NCI-H774 (cell line): ENCODE measurements at places on chromosomes 7 and 10.

DNA sequence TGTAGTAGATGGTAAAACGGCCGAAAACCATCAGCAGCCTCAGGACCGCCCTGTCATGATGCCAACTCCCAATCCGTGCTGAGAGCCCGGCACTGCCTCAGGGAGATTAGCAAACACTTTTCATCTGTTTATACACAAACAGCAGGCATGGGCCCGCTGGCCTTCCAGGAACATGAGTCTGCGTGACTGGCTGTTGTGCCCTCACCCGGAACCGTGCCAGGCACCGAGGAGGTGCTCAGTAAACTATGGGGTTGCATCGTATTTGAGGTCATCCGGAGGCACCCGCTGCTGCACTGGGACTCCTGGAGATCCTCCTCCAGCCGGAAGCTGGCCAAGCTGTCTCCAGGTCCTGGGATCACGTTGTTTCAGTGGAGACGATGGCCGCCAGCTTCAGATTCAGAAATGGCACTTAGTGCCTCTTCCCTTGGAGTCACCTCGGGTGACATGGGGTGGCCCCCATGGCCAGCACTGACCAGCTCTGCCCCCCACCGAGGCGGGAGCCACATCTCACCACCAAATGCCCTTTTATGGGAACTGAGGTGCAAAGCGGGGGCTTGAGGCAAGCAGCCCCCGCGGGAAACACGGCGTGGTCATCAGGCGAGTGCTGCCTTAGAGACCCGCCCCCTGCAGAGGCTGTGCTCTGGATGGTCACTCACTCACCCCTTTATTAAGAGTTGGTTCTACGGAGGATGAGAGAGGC lies 585.9 kb downstream of the PTPRN2 start:
- DNase-seq: peak; percentile 51

GRCh38 chr10:119310806-119311205 lies 103.4 kb downstream of the GRK5 start:
- no peak for DNase-seq

DNA sequence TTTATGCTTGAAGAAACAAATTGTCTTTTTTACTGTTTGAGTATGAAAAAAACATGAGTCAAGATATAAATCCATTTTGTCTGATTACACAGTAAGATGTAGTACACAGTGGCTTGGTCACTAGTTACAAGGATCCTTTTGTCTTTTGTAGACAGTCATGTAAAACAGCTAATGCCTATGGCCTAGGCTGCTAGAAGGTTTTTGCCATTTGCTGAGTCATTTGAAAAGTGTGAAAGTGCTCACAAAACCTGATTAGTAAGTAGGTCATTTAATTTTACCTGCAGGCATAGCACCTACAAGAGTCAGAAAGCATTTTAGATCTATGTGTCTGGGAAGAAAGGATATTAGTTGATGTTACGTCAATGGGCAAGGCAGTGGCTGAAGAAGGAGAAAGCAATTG lies 819.4 kb downstream of the MAGI2 start:
- DNase-seq: no peak

DNA sequence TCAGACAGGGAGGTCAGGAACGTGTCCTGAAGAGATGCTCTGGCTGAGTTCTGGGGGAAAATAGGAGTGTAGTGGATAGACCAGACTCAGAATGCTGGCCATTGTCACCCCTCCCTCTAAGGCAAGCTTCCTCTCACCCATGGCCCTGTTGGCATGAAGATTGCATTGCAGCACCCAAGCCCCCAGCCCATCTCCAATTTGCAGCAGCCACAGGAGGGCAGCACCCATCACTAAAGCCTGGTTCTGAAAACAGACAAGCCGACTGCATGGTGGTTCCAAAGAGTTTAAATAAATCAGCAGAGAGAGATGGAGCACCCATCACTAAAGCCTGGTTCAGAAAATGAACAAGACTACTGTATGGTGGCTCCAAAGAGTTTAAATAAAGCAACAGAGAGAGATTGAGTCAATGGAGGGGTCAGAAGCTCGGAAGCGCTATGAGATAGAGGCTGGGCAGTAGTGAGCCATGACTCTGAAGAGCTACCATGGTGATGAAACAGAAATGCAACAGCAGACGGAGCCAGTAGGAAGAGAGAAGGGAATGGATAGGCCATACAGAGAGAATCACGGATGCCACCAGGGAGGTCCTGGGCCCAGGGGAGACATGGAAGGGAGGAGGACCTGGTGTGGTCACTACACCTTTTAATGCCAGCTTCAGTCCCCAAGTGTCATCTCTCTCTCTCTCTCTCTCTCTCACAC lies 237.9 kb upstream of the MYO3A start:
- no peak for DNase-seq

GRCh38 chr10:77602913-77603533 lies 34.6 kb downstream of the KCNMA1 start:
- no peak for DNase-seq

DNA sequence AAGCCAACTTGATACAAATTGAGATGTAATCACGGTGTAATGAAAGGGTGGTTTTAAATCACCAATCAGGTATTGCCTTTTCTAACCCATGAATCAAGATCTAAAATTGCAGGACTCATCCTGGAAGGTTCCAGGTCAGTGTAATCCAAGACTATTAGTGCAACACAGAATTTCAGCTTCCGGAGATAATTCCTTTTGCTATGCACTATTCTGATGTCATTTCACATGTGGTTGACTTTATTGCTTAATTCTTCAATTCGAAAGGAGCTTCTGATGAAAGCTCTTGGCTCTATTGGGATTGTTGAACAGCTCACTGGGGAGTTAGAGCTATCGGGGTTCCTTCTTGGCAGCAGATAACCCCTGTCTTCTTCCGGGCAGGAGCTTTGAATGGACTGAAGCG lies 147.4 kb upstream of the INSYN2A start:
- DNase-seq: no peak

- DNase-seq: no peak
Measured at GRCh38 chr10:8035006-8035640, 19.4 kb upstream of the GATA3 start.

DNA sequence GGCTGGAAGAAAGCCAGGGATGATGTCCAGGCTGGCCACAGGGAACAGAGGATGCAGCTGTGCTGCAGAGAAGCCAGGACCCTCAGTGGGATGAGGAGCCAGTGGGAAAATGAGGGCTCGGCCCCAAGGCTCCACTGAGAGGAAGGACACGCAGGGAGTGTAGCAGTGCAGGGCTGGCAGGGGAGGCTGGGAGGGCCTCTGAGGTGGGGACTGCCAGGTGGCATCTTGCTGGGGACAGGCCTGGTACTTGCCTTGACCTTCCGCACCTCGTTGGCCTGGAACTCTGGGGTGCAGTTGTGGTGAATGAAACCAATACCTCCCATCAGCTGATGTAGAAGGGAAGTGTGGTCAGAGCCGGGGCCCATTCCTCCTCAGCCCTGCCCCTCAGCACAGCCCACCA lies 9.2 kb downstream of the IMPDH1 start:
- no peak for DNase-seq

DNA sequence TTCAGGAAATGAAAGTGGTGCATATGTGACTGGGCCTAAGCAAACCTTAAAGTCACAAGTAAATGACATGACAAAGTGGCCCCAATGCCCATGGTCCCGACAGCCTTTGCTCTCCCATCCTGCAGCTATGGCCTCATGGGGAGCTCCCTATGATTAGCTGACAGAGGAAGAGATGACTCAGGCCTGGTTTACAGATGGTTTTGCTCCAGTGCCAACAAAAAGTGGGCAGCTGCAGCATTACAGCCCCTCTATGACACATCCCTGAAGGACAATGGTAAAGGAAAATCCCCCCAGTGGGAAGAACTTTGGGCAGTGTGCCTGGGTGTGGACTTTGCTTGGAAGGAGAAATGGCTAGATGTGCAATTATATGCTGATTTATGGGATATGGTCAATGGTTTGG lies 105.1 kb upstream of the ADCY1 start:
- DNase-seq: no peak

GRCh38 chr7:26112203-26112740 lies 39.7 kb upstream of the NFE2L3 start:
- DNase-seq: no peak

DNA sequence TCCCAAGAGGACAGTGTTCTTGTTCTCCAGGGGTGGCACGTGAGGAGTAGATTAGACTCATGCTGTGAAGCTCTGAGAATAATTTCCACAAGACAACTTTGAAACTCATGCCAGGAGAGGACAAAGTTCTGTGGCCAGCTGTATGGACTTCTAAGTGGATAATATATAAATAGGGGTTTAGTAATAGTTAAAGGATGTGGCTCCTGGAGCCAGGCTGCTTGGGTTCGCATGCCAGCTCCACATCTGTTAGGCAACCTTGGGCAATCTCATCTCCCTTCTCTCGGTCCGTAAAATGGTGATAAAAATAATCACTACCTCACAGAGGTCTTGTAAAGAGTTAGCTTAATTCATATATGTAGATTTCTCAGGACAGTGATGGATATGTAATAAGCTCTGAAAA lies 35.8 kb downstream of the ACSL5 start:
- no peak for DNase-seq

GRCh38 chr7:21353388-21353780 lies 74.5 kb upstream of the SP4 start:
- DNase-seq: no peak

DNA sequence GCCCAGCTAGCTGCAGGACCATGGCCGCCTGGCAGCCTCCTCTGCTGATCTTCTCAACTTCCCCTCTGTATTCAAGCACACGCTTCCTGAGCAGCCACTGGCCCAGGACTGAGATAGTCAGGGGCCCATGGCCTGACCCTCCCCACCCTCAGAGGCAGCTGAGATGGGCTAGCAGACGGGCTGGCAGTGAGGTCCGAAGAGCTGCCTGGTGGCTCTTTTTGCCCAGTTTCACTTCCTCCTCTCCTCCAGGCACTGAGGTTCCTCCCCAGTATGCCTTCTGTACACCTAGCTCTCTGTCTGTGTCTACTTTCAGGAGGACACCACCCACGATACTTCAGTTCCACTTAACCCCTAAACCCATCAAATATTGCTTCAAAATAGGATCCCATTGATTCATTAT lies 395.6 kb downstream of the TNS3 start:
- DNase-seq: no peak

DNA sequence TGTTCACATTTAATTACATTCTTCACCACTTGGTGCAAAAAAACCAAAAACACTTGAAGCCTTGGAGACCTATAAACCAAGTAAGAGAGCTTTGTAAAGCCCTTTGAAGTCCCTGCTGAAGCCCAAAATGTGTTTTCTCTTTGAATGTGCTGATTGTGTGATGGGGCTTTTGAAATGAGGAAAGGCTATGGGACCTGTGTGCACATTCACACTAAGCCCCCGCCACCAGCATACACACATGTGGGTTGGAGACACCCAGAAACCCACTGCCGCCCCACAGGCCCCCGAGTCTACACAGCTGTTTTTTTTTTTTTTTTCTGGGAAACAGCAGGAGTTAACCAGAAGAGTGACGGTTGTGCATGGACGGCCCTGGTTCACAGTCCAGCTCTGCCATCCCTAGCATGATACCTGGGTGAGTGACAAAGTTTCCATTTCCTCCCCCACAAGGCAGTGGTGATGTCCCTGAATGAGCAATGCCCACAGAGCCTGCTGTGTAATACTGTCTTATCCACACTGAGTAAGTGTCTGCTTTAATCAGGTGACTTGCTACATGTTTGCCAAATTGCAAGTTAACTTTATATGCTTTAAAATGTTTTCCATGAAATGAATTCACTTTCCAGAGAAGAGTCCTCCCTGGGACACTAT lies 154.6 kb upstream of the GDF10 start:
- no peak for DNase-seq

DNA sequence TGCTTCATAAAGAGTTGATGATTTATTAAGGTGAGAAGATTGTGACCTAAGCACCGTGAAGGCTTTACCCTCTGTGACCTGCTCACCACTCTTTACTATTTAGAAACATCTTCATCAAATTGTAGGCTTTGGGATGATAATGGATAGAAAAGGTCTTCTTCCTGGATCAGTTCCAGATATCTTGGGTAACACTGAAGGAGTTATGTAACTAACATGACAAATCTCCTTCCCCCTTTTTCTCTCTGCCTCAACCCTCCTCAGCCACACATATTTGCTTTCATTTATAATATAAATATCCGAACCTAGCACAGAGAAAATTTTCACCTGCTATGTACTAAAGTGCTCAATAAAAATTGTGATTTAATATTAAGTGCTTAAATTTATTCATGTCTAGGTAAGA lies 151.5 kb downstream of the FRMD4A start:
- DNase-seq: no peak

GRCh38 chr7:8261711-8262695 lies at the start of gene ICA1:
Gene ICA1, minus strand, starts transcription at chr7:8262167. Its CDS starts 26,241 bp downstream, at chr7:8235926.
- DNase-seq: peak; percentile 87

- no peak for DNase-seq
Measured at GRCh38 chr7:122412883-122413282, 108.3 kb upstream of the FEZF1 start.

DNA sequence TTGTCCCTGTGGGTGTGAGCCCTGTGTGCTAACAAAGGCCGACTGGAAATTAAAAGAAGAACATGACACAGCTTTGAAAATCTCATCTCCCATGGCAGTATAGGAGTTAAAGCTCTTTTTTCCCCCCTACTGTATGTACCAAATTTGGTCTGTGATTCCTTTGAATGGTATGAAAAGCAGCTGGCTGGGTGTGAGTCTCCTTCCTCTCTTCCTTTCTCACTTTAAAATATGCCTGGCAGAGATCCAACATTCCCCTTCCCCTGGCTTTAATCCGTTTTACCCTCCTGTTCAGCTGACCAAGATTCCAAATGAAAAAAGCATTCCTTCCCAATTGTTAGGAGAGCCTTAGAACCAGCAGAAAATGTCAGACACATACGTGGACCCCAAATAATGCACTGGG lies 225.0 kb upstream of the CELF2 start:
- DNase-seq: no peak

GRCh38 chr10:13404305-13404759 lies 56.2 kb upstream of the SEPHS1 start:
- no peak for DNase-seq

- DNase-seq: no peak
Measured at GRCh38 chr7:3092468-3092867, 48.8 kb upstream of the CARD11 start.

DNA sequence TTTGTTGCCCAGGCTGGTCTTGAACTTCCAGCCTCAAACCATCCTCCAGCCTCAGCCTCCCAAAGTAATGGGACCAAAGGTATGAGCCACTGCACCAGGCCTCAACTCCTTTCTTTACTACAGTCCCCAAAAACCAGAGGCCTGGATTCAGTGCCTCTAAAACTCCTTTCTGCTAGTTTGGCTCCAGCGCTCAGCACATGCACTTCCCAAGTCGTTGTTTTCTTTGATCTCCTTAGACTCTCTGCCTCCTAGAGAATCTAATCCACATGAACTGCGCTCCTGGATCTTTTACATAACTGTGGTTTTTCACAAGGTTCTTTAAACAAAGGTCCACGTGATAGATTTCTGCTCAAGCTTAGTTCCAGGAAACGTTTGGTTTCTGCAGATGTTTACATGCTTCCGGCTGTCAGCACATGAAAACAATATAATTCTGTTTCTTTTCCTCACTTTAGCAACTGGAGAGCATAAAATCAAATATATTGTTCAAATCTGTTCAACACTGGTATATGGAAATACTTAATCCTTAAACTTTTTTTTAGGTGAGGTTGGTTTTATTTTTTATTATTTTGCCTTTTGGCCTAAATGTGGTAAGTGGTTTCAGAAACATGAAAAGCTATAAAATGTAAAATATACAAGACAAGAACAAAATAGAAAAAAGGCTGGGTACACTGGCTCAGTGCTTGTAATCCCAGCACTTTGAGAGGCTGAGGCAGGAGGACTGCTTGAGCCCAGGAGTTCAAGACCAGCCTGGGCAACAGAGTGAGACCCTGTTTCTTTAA lies 270.5 kb upstream of the MKLN1 start:
- DNase-seq: no peak
